SK-N-DZ (cell line): ENCODE measurements at places on chromosomes 2 and 18.
A peak's percentile ranks its signal among the peaks of the same experiment; 100 is the strongest.

DNA sequence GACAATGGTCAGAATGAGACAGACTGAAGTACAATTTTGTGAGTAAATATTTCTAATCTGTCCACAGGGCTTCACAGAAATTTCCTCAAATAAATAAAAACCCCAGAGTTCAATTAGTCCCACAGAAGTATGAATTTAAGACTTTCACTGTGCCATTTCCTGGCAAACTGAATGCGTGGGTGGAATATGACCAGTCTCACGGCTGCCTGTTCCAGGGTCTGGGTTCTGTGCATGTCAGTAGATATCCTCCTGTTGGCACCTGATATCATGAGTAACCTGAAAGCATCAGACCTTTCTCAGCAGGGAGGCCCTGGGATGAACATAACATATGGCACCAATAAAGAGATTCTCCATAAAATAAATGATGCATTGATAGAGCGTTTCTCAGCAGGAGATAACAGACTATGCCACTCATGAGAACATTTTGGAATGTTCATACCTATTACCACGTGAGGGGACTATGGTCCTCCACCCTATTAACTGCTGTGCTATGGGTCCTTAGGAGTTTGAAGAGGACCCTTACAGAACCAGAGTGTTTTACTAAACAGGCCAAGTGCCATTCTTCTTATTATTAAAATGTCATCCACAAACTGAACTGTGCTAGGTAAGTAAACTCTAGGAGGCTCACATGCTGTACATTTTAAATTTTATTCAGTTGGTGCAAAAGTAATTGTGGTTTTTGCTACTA lies 10.6 kb upstream of the MALL start:
- no peak for DNase-seq

DNA sequence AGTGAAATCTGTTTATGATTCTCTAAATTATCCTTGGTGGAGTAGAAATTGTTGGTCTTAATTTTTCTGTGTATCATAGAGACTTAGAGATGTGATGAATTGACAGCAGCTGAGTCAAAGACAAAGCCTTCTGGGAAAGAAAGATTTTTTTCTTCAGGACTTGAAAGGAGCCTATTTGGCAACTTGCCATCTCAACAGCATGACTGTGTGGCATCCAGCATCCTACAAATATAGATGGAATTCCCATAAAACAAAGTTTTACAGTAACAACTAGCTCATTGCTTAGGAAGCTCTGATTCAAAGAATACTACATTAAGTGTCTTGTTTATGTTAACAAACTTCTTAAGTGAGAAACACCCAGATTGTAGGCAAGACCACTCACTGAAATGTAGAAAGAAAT lies 79.2 kb upstream of the SETBP1 start:
- no peak for DNase-seq

DNA sequence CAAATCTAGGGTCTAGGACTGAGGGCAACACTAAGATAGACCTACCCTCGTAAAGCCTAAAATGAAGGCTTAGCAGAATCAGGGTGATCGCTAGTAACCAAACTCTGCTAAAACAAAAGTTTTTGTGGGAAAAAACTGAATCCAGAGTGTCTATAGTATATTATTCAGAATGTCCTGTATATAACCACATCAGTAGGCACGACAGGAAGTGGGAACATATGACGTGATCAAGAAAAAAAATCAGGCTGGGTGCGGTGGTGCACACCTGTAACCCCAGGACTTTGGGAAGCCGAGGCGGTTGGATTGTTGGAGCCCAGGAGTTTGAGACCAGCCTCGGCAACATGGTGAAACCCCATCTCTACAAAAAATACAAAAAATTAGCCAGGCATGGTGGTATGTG lies 106.1 kb downstream of the UGGT1 start:
- no peak for DNase-seq

DNA sequence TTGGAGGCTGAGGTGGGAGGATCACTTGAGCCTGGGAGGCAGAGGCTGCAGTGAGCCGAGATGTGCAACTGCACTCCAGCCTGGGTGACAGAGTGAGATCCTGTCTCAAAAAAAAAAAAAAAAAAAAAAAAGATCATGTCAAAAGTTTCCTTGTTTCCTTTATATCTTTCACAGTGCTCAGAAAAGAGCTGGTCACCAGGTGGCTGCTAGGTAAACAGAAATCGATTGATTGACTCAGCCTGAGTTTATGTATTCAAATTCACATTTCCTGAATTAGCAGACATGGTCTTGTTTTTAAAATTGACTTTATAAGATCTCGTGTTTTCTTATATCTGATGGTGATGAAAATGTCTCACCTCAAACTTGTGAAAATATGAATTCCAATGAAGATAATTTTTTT lies 261.8 kb upstream of the FANCL start:
- DNase-seq: no peak

DNA sequence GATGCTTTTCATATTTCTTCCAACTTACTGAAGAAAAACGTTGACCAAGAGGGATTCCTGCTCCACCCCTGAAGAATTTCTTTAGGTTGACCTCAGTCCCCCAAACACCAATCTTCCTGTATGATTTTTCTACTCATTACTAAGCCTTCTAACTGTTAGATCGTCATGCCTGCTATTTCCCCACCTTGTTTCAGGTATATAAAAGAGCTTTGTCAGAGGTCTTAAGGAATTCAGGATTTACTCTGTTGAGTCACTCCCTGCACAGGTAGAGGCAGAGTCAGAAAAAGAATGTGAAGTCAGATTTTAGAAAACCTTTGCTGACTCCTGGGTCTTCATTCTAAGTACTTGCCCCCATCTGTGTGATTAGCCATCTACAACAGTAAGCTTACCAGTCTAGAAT lies 83.8 kb upstream of the NOSTRIN start:
- DNase-seq: no peak

- no peak for DNase-seq
Observed at GRCh38 chr2:161017780-161018470, 142.3 kb upstream of the TANK start.

DNA sequence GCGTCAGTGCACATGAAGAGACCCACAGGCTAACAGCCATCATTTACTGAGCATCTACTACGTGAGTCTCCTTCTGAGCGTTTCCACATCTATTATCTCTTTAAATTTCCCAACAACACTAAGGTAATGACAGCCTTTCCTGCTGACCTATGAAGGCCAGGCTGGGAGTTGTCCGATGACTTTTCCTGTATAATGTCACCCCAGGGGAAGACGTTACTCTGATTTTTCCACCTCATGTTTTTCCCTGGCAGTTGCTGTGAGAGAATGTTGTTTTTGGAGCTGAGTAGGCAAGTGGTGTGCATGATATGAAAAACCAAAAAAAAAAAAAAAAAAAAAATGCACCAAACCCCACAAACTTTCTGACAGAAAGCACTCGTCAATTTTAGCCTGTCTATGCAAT lies 207.6 kb downstream of the SLC8A1 start:
- no peak for DNase-seq

- no peak for DNase-seq
Observed at GRCh38 chr2:98793275-98793674, 62.3 kb upstream of the MGAT4A start.

- DNase-seq: no peak
Observed at GRCh38 chr2:226351711-226352110, 447.9 kb downstream of the IRS1 start.

- DNase-seq: no peak
Observed at GRCh38 chr2:222693837-222694236, 22.4 kb downstream of the MOGAT1 start.

- no peak for DNase-seq
Observed at GRCh38 chr2:168848225-168848624, 42.0 kb downstream of the SPC25 start.

- peak; percentile 61 for DNase-seq
Observed at GRCh38 chr18:61893309-61893970, 633 bp upstream of the RNF152 start.

- DNase-seq: no peak
Observed at GRCh38 chr18:2979129-2979528, 33.8 kb downstream of the LPIN2 start.

DNA sequence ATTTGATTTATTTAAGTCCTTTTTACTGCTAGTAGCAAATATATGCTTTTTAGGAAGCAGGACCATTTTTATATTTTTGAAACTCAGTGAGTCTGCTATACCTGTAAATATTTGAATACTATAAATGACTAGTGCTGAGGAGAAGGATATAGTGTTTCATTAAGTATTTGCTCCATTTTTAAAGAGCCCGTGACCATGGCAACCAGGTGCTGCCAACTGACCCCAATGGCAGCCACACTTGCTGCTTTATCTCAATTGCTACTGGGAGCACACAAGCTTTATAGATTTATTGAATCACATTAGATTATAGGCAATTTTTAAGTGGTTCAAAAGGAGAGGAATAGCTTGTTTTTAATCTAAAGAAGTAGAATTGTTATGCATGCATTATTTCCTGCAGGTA lies 142.0 kb downstream of the SCG2 start:
- no peak for DNase-seq

- no peak for DNase-seq
Observed at GRCh38 chr2:101521487-101521886, 46.6 kb upstream of the RFX8 start.

DNA sequence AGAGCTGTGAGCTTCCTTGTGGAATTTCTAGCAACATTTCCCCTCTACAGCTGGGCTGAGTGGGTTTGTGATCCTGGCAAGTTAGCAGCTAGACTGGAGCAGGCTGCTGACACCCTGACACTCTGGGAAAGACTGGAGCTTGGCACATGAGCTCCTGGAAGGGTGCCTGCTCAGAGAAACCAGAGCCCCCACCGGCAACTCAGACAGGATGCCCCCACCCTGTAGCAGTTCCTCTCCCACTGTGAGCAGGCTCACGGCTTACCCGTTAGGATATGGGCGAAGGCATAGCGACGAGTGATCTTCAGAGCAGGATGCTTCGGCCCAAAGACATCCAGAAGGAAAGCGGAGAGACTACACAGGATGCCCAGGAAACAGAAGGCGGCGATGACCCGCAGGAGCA lies 11.2 kb downstream of the TMEM127 start:
- DNase-seq: no peak

DNA sequence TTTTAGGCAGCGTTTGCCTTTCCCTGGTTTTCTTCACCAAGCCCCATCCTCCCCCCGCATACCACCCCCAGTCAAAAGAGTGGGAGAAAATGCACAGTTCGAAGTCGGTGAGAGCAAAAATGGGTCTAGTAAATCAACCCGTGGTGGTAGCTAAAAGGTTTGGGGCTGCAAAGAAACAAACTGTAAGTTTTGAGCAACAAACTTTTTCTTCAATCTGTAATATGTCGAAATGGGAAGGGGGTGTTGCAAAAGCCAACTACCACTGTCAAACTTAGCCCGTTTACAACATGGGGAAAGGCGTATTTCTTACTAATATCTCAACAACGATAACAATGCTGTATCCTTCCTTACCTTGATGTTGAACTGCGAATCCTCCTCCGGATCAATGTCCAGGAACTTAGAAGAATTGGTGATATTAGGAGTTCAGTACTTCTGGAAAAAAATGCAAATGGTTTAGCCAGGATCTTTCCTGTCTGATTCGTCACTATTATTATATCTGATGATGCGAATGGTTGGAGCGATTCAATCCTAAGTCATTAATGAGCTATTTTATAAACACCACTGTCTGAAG lies 2.4 kb upstream of the SATB2 start:
- DNase-seq: no peak
